ENCODE measurements at places on chromosomes 4 and X. TPM values are rescaled to one million over a fixed set of nuclear protein-coding genes. Genes with fewer than 3 reads are reported as not detected.

- no peak for DNase-seq
Measured at GRCh38 chr4:99801005-99801699, 15.5 kb upstream of the DAPP1 start.

DNA sequence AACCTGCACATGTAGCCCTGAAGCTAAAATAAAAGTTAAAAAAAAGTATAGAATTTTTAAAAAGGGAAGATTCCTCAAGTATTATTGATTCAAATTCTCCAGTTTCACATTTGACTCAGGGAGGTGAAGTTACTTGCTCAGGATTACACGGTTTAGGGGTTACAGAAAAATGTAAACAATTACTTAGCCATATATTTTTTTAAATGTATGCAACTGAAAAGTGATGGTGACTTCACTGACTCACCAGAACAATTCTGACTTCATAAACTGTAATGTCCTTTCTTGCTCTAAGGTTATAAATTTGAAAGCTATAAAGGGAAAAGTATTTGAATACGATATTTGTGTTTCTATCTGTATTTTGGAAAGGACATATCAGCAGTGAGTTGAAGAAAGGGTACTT, 371.2 kb downstream of the SPRY1 start:
- DNase-seq = peak; percentile 45

GRCh38 chrX:49042581-49043219, 457 bp downstream of the TFE3 start:
- peak; percentile 16 for DNase-seq

- peak; percentile 94 for DNase-seq
Measured at GRCh38 chr4:184649026-184649970, at the start of the genes CASP3 and PRIMPOL. CASP3 (minus strand) TSS chr4:184649447; CDS start chr4:184638453, 10,994 bp downstream. PRIMPOL (plus strand) TSS chr4:184649738; CDS start chr4:184657141, 7,403 bp downstream.

GRCh38 chr4:32697281-32697814, 1977.2 kb downstream of the PCDH7 start:
- no peak for DNase-seq

GRCh38 chrX:139877710-139878414, 55.0 kb downstream of the ATP11C start:
- no peak for DNase-seq

DNA sequence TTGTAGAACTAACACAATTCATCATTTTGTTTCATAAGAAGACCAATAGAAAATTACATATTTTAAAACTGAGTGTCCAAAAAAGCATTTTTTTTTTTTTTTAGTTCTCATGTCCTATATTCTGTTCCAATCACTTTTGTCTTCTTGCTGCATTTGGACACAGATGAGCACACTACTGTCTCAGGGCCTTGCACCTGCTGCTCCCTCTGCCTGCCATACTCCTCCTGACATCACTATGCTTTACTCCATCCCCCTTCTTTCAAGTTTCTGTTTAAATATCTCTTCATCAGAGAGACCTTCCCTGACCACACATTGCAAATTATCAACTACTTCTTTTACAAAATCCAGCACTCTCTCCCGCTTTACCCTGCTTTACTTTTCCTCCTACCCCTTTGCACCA, 230.7 kb upstream of the GK2 start:
- DNase-seq = no peak

GRCh38 chr4:183906739-183907651, 1.9 kb downstream of the STOX2 start:
- no peak for DNase-seq

DNA sequence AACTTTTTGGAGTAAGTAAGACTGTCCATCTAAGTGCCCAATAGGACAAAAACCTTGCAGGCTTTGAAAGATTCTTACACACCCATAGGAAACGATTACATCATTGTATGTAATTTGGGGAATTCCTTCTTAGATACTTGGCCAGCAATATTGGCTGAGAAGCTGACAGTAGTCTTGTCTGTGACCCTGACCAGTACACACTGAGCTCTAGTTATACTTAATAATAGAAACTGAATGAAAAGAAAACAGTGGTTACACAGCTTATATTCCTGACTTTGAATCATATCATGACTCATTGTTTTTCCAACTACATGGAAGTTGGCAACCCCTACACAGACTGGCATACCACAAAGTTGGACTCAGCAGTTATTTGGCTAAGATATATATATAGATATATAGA, 7.1 kb upstream of the TLR2 start:
- DNase-seq = peak; percentile 24

- peak; percentile 12 for DNase-seq
Measured at GRCh38 chrX:150899191-150899757, 806 bp upstream of the CD99L2 start.

DNA sequence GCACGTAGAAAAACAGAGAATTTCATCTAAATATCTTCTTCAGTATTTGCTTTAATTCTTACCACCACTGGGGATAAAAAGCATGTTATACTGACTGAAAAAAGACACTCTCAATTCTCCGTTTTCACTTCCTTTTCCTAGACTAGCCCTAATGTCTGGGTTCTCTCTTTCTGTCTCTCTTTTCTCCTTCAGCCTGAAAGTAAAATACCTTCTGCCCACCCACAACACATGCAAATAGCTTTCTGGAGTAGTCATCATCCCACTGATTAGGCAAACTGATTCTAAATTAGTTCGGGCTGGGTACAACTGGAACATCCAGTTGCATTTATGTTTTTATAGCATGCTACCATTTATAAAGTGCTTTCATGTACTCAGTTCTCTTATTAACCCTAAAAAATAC, 142.4 kb upstream of the ANKRD50 start:
- peak; percentile 27 for DNase-seq

The ATP2B3 gene
- total RNA-seq = not detected

The PAK3 gene
- total RNA-seq = 2.2 TPM

The PPP1R2C gene
- not detected for total RNA-seq

Data from fibroblast of villous mesenchyme (primary cell).